ENCODE measurements at places on chromosomes 16 and 17. TPM values are rescaled to one million over a fixed set of nuclear protein-coding genes. Genes with fewer than 3 reads are reported as not detected.
A peak's percentile ranks its signal among the peaks of the same experiment; 100 is the strongest.

DNA sequence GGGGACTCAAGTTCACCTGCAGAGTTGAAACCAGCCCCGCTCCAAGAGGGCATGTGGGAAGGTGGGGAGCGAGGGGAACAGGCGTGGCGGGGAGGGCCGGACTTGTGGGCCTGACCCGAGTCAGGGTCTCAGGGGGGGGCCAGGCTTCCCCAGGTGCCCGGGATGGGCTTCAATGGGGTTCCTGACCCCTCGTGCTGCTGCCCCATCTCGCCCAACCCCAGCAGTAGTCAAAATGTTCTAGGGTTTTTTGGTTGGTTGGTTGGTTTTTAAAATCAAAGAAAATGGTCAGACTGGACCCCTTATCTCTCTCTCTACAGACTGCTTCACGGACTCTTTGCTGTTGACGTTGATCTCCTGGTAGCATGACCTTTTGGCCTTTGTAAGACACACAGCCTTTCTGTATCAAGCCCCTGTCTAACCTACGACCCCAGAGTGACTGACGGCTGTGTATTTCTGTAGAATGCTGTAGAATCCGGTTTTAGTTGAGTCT lies 69.5 kb downstream of the AMFR start:
- H3K4me1 ChIP-seq: peaks cover 12% of the 10 kb centered on the region
- H3K4me3 ChIP-seq: peak overlapping the region; percentile 39
- no peaks in the 10 kb centered on the region for H3K36me3 ChIP-seq
- peak; percentile 16 for DNase-seq

DNA sequence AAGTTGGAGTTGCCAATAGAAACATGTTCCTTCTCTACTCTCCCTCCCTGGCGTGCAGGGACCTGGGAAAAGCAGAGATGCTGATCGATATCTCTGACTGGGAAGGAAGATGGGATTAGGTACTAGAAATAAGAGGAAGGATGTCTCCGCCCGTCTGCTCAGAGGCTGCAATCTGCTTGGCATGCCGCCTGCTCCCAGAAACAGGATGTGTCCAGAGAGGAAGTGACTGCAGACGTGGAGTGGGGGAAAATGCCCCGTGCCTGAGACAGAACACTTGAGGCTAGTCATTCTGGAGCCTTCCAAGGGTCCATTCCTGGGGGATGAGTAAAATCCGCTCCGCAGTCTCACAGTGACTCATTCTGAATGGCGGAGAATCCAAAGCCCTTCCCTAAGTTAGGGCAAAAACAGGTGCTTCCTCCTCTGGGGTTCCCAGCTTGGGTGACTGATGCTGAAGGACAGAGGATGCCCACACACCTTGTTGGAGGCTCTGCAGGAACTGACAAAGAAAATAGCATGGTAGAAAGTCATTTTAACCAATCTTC lies 45.0 kb upstream of the SMURF2 start:
- H3K27ac ChIP-seq: peak overlapping the region; percentile 34
- peak; percentile 93 for DNase-seq
- H3K27me3 ChIP-seq: no peaks in the 10 kb centered on the region
- H3K4me1 ChIP-seq: peaks cover 8% of the 10 kb centered on the region

Gene USP43
- polyA plus RNA-seq: 0.97 TPM

Gene BAIAP3
- 11.9 TPM for polyA plus RNA-seq
